Stimulated activated CD4-positive, alpha-beta T cell treated with anti-CD3 and anti-CD28 coated beads, Interleukin-15, amount 100 ng/mL, for 48 hours (primary cell): ENCODE measurements at places on chromosomes 4 and X.

- DNase-seq, result no peak
These were observed 27.9 kb upstream of the ZCCHC12 start for GRCh38 chrX:118795528-118796280.

GRCh38 chr4:41132055-41132683 is 82.2 kb downstream of the APBB2 start:
- DNase-seq, result no peak

GRCh38 chrX:72094894-72095293 is 36.8 kb downstream of the RTL5 start:
- DNase-seq, result no peak

- DNase-seq, result no peak
These were observed 211.5 kb upstream of the DDX53 start for GRCh38 chrX:22788221-22788620.

GRCh38 chrX:103211012-103211715 is 3.7 kb upstream of the BEX4 start:
- no peak for DNase-seq

DNA sequence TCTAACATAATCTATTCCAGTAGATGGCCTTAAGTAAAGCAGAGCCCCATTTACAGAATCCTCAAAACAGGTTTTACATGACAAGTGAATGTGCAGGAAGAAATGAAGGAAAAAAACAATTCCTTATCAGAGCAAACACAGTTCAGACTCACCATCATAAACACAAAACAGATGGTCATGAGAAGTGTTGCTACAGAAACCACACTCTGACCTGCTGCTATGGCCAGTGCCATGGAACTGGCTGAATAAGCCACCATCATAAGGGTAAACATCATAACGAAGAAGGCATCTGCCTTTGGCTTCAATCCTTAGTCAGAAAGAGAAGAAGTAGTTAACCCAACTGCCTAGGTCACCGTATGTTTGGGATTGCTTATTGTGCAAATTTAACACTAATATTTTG is 61.1 kb downstream of the ABCG2 start:
- DNase-seq, result no peak

DNA sequence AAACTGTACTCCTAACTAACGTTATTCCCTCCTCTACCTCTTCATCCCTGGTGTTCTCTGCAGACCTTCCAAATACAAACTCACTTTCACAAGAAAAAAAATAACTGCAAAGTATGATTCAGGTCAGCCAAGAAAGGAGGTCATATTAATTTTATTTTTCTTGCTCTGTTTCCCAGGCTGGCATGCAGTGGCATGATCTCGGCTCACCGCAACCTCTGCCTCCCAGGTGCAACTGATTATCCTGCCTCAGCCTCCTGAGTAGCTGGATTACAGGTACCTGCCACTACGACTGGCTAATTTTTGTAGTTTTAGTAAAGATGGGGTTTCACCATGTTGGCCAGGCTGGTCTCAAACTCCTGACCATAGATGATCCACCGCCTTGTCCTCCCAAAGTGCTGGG is 156.6 kb downstream of the CHIC2 start:
- DNase-seq, result no peak

GRCh38 chr4:81404294-81404693 is 67.4 kb downstream of the RASGEF1B start:
- DNase-seq, result no peak

DNA sequence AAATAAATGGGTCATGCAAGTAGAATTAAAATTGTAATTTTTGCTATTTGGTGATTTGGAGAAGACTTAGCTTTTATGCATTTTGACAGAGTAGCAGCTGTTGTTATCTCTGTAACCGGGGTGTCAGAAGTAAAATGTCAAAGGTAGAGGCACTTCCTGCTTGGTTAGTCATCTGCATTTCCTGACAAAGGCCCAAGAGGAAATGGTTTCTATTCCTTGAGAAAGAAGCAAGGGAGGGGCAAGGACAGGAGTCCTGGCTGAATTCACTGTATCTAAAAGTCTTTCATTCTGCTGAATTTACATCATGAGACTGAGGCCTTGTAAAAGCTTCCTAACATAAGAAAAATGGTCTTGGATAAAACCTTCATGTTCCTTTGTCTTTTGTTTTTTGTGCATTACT is 550.9 kb upstream of the BOD1L1 start:
- no peak for DNase-seq
